Trophoblast cell (in vitro differentiated cells and primary cell): ENCODE measurements at places on chromosomes 16 and 17.
A peak's percentile ranks its signal among the peaks of the same experiment; 100 is the strongest.

GRCh38 chr16:49585143-49585832 lies 211.7 kb downstream of the C16orf78 start:
- no peak for DNase-seq

- no peak for DNase-seq
These were observed 72.9 kb downstream of the CYTH1 start for GRCh38 chr17:78709119-78709681.

GRCh38 chr16:58040945-58041627 lies 15.5 kb downstream of the MMP15 start:
- DNase-seq: no peak

DNA sequence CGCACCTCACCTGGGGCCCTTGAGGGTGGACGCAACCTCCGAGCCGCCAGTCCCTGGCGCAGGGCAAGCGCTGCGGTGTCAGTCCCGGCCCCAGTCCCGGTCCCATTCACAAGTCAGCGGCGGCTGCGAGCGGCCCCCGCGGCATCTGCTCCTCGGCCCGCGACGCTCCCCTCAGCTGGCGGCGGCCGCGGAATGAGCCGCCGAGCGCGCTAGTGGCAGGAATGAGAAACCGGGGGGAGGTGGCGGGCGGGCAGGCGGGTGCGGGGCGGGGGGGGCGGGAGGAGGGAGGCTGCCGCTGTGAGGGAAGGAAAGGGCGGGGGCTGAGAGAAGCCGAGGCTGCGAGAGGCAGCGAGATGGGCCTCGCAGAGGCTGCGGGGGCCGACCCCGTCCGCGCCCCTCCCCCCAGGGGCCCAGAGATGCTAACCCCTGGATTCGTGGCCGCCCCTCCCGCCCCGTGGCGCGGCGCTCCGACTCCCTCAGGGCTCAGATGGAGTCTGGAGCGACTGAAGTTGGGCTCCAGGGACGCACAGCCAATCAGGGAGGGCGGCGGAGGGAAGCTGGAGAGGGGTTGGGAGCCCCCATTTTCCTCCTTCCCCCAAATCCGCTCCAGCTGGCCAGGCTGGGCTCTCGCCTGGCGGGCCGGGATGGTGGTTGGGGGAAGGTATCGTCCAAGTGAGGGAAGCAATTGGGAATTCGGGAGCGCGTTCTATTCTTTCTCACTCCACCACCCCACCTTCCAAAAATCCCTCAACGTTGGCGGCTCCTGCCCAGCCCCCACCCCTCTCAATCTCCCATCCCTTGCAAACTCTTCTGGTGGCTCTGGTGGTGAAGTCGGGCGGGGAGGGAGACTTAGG lies at the start of gene CDH11:
TSS of gene CDH11 (minus strand) at position 194 of the 854 bp plus-strand sequence. CDS start 117,194 bp downstream, outside the sequence.
- DNase-seq: no peak

- peak; percentile 92 for DNase-seq
These were observed 1.7 kb downstream of the SLFN5 start for GRCh38 chr17:35244341-35245195.

GRCh38 chr17:47714773-47715396 lies 18.2 kb upstream of the TBX21 start:
- DNase-seq: no peak

DNA sequence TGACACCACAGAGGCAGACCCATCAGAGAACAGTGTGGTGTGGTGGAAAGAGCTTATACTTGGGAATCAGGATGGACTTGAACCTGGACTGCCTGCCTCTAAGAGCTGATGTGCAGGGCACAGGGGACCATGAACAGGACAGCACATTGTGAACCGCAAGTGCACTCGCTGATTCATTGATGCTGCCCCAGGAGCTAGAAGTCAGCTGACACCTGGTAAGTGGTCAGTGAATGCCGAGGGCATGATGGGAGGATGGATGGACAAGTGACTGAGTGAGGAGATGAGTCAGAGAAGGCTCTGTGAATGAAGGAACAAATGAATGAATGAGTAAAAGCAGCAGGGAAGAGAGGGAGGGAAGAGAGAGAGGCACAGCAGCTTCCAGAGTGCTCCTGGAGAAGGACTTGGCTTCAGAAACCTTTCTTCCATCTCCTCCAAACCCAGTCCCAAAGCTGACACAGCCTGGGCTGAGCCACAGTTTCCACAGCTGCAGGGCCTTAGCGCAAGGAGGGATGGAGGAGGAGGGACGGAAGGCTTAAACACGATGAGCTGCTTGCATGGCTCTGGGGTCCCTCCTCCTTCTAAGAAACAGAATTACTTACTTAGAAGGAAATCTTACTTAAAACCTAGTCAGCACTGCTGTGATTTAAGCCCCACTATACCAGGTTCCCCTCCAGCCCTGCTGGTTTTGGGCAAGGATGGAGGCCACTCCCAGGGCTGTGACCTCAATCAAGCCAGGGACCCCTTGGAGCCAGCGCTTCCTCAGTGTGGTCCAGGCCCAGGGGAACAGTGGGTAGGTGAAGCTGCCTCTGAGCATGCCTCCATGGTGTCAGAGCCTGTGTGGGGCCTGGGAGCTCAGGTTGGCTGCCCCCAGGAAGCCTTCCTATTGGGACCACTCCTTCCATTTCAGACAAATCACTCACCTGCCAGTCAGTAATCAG lies 184.6 kb downstream of the TMEM132E start:
- DNase-seq: no peak

GRCh38 chr17:18182978-18183333 lies 672 bp upstream of the ALKBH5 start:
- DNase-seq: peak; percentile 70

DNA sequence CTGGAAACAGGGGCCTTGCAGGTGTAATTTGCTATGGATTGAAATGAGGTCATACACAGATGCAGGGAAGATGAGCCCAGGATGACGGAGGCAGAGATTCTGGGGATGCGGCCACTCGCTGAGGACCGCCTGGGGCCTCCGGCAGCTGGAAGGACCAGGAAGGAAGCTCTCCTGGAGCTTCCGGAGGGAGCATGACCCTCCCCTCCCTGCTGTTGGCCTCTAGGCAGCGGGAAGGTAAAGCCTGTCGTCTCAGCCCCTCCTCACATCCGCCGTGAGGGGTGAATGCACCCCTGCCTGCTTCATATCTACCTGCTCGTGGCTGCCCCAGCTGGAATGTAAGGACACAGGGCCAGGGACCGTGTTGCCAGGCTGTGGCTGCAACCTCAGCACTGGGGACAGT lies 29.1 kb upstream of the ZNF469 start:
- DNase-seq: no peak

DNA sequence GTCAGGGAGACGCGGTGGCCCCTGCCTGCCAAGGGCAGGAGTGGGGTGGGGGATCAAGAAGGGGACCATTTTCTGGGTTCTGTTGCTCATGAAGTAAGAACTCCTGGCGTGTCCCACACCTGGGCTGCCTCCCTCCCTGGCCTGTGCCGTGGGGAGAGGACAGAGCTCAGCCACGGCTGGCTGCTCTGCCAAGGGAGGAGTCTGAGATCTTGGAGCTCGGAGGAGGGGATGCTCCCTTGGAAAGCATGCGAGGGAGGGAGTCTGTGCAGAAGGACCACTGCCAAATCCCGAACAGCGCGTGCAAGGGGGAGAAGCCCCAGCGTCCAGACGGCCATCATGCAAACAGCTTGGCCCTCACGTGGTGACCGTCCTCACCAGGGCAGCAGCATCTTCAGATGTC lies 64.2 kb upstream of the ZNF469 start:
- no peak for DNase-seq

GRCh38 chr17:17837966-17838962 lies 1.5 kb upstream of the SREBF1 start:
- peak; percentile 57 for DNase-seq

- DNase-seq: no peak
These were observed 84.8 kb upstream of the PLEKHM1 start for GRCh38 chr17:45575126-45575885.

- no peak for DNase-seq
These were observed 76.9 kb downstream of the RPA1 start for GRCh38 chr17:1906662-1907101.

- no peak for DNase-seq
These were observed 18.1 kb upstream of the RNF213 start for GRCh38 chr17:80242505-80242904.

GRCh38 chr16:29987371-29988085 lies 7.9 kb downstream of the HIRIP3 start:
- DNase-seq: no peak

DNA sequence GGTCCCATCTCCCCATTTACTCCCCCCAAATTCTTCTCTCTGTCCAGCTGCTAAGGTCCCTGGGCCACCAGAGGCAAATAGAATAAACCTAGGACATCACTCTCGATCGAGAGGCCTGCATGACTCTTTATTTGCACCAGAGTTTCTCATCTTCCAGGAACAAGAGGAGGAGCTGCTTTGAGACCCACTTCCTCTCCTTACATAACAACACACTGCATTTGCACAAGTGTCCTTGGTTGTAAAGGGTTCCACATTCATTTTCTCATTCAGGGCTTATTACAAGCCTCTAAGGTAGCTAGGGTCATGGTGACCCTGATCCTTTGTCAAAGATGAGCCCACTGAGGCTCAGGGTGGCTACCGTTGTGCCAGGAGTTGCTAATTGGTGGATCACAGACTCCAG lies 38.1 kb upstream of the RHOT1 start:
- DNase-seq: no peak

GRCh38 chr16:31273676-31274075 lies 13.9 kb downstream of the ITGAM start:
- DNase-seq: no peak

DNA sequence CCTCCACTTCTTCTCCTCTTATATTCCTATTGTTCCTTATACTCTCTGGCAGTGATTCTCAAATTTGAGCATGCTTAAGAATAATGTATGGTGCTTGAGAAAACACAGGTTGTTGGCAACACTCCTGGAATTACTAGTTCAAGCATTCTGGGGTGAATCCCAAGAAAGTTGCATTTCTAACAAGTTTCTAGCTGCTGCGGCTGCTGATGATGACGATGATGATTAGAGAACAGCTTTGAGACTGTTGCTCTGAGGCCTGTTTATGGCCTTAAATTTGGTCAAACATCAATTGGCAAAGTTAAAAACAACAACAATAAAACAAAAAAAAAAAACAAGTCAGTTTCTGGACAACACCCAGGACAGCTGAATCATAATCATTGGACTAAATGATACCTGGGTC lies 961.9 kb downstream of the CDH11 start:
- DNase-seq: no peak

GRCh38 chr16:52597073-52597771 lies 50.3 kb upstream of the TOX3 start:
- DNase-seq: no peak

DNA sequence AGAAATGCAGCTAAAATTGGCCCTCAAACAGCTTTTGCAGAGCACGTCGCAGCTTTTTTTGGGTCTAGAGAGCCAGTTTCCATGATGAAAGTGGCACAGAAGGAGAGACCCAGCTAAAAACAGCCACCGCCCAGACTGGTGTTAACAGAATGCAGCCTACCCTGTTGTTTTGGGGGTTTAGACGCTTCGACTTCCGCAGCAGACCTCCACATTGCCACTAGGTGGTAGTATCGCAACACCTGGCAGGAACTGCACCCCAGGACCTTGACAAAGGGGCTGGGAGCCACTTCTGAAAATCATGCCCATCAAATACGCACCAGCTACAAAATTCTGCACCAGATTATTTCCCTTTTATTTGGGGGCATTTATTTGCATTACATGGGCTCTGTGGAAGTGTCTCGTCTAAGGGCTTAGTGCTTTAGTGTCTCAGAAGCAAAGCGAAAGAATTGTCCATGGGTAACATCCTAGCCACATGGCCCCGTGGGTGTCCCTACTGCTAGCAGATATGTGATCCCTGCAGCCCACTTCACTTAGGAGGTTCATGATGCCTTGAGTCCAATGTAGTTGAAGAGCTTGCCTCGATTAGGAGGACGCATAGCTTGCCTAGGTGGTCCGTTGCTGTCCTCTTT lies 167.1 kb downstream of the HAPSTR1 start:
- DNase-seq: peak; percentile 34

- DNase-seq: no peak
These were observed 2.9 kb downstream of the ARMC5 start for GRCh38 chr16:31461921-31462804.

DNA sequence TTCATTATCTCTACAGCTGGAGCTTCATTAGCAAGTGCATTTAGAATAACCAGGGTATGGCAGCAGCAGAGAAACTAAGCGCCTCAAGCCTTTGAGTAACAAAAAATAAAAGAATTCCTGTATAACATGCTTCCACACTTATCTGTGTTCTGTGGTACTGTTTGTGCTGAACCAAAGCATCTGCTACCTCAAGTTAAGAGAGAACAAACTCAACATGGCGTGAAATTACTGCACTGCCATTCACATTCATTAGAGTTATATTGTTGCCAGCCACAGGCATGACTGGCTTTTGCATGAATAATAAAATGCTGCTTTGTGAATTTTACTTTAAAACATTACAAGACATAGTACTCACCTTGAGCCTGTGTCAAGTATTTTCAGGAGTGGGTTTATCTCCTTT lies 76.6 kb downstream of the NLK start:
- DNase-seq: no peak

DNA sequence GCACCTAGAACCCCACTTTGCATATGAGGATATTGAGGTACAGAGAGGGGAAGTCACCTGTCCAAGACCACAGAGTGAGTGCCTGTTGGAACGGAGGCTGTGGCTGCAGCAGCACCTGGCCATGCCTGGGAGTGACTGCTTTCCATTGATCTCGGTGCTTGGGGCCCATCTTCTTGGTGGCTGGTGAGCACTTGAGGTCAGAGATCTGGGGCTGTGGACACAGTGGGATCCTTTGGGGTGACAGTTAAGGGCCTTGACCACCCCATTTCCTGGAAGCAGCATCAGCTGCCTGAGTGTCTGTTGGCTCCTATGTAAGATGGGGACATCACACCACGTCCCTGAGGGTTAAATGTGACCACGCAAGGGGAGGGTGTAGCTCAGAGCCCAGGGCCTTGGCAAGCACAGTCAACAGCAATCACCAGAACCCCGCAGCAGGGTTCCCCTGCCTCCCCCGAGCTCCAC lies 111.7 kb downstream of the IRF8 start:
- DNase-seq: no peak
